ENCODE measurements at places on chromosomes 13 and 19. TPM values are rescaled to one million over a fixed set of nuclear protein-coding genes. Genes with fewer than 3 reads are reported as not detected.
A peak's percentile ranks its signal among the peaks of the same experiment; 100 is the strongest.

C19orf67 gene
- not detected for total RNA-seq

DNA sequence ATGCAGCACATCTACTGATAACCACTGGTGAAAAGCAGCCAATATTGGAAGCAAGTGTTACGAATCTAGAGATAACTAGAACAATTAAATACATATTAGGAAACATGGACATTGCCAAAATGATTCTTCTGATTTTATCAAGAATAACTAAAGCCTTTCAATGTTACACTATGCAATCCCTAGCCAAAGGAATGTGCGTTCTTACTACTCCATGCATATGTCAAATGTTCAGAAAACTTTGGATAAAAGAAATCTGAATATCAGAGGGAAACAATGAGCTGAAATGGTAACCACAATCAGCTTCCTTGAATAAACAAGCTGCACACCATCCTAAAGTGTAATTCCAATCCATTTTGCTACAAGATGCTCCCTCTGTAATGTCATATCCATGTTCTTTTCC is 951 bp upstream of the POSTN start:
- H3K27ac ChIP-seq: no peak overlapping the region
- H3K27me3 ChIP-seq: peaks cover 3% of the 10 kb centered on the region
- peak overlapping the region; percentile 57 for H3K4me3 ChIP-seq
- H3K36me3 ChIP-seq: peaks cover 4% of the 10 kb centered on the region

GRCh38 chr19:19113040-19113626 is 25.1 kb downstream of the TMEM161A start:
- H3K27ac ChIP-seq: peak overlapping the region; percentile 63
- H3K27me3 ChIP-seq: peaks cover 11% of the 10 kb centered on the region
- no peak for DNase-seq
- H3K4me1 ChIP-seq: peaks cover 14% of the 10 kb centered on the region
- H3K36me3 ChIP-seq: no peaks in the 10 kb centered on the region
- no peak overlapping the region for H3K4me3 ChIP-seq

DNA sequence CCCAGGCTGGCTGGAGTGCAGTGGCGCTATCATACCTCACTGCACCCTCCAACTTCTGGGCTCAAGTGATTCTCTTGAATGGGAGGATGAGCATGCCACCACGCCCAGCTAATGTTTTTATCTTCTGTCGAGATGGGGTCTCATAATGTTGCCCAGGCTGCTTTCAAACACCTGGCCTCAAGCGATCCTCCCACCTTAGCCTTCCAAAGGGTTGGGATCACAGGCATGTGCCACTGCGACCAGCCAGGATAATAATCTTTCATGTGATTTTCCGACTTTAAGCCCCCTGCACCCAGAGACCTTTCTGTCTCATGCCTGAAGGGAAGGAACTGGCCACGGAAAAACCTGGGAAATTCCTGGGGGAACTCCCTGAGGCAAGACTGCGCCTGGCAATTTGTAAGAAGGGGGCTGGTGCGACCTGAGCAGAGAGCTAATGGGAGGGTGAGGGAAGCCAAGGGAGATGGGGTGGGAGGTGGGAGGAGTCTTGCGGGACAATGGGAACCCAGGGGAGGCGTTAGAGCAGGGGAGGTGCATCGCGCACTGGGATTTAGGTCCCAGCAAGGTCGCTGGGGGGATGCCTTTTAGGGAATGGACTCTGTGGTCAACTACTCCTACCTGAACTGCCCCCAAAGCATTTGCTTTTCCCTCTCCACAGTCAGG is 1.2 kb upstream of the CCDC124 start:
- DNase-seq: no peak
- H3K4me3 ChIP-seq: peak overlapping the region; percentile 97
- no peaks in the 10 kb centered on the region for H3K36me3 ChIP-seq
- H3K27ac ChIP-seq: peak overlapping the region; percentile 74
- peaks cover 11% of the 10 kb centered on the region for H3K4me1 ChIP-seq

GPR12 gene
- total RNA-seq: 0.14 TPM

LGALS14 gene
- total RNA-seq: 0.48 TPM

DNA sequence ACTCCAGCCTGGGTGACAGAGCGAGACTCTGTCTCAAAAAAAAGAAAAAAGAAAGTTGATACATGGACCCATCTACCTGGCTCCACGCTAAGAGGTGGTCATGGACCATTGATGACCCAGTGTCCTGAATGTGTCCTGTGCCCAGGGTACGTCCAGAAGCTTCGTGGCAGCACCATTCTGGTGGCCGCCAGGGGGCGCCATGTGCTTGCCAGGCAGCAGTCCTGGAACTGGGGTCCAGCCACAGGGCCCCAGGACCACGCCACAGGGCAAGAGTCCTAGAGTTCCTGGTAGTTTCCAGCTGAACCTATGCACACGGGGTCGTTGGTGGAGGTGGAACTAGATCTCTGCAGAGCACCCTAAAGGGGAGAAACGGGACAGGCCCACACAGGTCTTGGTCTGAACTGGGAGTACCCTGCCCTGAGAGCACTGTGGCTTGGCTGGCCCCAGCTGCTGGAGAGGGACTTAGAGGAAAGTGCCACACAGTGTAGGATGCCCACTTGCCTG is 19.9 kb upstream of the FBXO27 start:
- H3K4me1 ChIP-seq: no peaks in the 10 kb centered on the region
- H3K36me3 ChIP-seq: no peaks in the 10 kb centered on the region
- no peak overlapping the region for H3K27ac ChIP-seq
- no peaks in the 10 kb centered on the region for H3K27me3 ChIP-seq
- H3K4me3 ChIP-seq: no peak overlapping the region
- peak; percentile 72 for DNase-seq

FAM124A gene
- 0.76 TPM for total RNA-seq

PRKD2 gene
- 70.8 TPM for total RNA-seq

DNA sequence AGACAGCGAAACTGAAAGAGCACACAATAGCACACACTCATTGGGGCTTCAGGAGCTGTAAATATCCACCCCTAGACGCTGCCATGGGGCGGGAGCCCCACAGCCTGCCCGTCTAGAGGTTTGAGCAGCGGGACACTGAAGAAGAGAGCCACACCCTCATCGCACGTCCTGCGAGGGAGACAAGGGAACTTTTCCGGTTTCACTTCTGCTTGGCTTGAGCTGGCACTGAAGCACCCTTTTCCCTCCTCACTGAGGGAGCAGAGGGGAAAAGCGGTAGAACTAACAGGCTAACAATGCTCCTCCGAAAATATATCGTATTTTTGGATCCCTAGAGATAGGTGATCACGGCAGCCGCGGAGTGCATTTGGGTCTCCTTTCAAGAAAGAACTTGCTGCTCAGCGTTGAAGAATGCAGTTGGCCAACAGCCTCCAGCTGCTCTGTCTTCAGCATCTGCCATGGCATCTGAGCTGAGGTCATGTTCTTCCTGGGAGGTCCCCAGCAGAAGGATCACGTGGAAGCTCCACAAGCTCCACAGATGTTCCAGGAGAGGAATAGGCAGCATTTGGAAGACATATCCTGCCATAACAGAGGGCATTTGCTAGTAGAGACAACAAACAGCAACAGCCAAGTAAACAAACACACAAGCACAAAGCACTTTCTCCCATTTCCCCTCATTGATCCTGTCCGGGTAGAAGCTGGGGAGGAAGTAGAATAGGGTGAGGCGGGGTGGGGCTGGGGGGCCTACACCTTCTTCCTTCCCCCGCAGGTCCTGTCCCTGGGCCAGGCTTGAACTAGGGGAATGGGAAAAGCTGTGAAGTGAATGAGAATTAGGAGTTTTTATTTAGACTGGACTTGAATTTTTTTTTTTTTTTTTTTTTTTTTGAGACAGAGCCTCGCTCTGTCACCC is 44.8 kb upstream of the ALOX5AP start:
- H3K27me3 ChIP-seq: no peaks in the 10 kb centered on the region
- no peak overlapping the region for H3K27ac ChIP-seq
- no peaks in the 10 kb centered on the region for H3K36me3 ChIP-seq
- peaks cover 16% of the 10 kb centered on the region for H3K4me1 ChIP-seq
- DNase-seq: no peak
- H3K4me3 ChIP-seq: no peak overlapping the region

SELENOV gene
- 1.1 TPM for total RNA-seq

POU2F2 gene
- total RNA-seq: 1.7 TPM

DNA sequence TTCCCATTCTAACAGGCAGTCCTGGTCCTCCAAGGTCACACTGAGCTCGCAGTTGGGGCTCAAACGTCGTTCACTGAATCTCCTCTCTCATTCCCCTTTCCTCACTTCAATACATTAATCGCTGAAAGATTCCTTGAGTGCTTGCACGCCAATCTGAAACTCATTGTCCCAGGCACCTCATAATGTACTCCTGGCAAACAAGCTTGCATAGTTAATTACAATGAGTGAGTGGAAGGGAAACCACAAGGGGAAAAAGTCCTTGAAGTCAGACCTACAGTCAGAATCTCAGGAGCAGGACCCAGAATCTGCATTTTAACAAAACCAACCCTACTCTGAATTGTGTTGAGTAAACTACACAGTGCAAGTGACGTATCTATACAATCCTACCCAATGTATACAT is 86.9 kb downstream of the CRYL1 start:
- peaks cover 14% of the 10 kb centered on the region for H3K4me1 ChIP-seq
- H3K27ac ChIP-seq: no peak overlapping the region
- no peak for DNase-seq
- H3K27me3 ChIP-seq: no peaks in the 10 kb centered on the region
- peaks cover 5% of the 10 kb centered on the region for H3K36me3 ChIP-seq

GRCh38 chr13:99312493-99312883 is 5.3 kb upstream of the GPR183 start:
- peaks cover 34% of the 10 kb centered on the region for H3K36me3 ChIP-seq
- no peak overlapping the region for H3K4me3 ChIP-seq
- peaks cover 17% of the 10 kb centered on the region for H3K4me1 ChIP-seq
- H3K27ac ChIP-seq: no peak overlapping the region
- H3K27me3 ChIP-seq: no peaks in the 10 kb centered on the region
- no peak for DNase-seq

NXNL1 gene
- not detected for total RNA-seq

C19orf12 gene
- total RNA-seq: 18.0 TPM

- peak overlapping the region; percentile 41 for H3K27ac ChIP-seq
- H3K36me3 ChIP-seq: no peaks in the 10 kb centered on the region
- H3K27me3 ChIP-seq: no peaks in the 10 kb centered on the region
- peak; percentile 86 for DNase-seq
- H3K4me3 ChIP-seq: peak overlapping the region; percentile 83
Measured at GRCh38 chr19:1104311-1105007, 665 bp downstream of the GPX4 start.

DNA sequence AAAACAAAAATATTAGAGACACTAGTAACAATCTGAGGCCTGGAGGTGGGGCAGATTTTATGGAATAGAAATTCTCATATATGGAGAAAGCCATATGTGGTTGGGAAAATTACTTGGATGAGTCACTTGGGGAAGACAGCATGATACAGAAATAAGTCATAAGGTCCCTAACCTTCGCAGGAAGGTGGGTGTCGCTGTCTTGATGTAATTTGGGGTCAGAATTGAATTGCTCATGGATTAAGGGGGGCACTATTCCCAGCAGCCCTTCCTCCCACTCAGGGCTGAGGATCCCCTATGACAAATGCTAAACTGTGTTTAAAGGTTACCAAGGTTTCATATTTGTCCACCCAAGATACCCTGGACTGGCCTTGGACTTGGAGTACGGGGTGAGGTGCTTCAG is 5.0 kb downstream of the RDH8 start:
- no peaks in the 10 kb centered on the region for H3K4me1 ChIP-seq
- H3K36me3 ChIP-seq: no peaks in the 10 kb centered on the region
- no peak overlapping the region for H3K27ac ChIP-seq
- no peak overlapping the region for H3K4me3 ChIP-seq

- H3K27ac ChIP-seq: no peak overlapping the region
- H3K4me1 ChIP-seq: peaks cover 19% of the 10 kb centered on the region
- no peak overlapping the region for H3K4me3 ChIP-seq
- DNase-seq: no peak
- H3K27me3 ChIP-seq: no peaks in the 10 kb centered on the region
- no peaks in the 10 kb centered on the region for H3K36me3 ChIP-seq
Measured at GRCh38 chr13:49097374-49097773, 121.7 kb downstream of the FNDC3A start.

DNA sequence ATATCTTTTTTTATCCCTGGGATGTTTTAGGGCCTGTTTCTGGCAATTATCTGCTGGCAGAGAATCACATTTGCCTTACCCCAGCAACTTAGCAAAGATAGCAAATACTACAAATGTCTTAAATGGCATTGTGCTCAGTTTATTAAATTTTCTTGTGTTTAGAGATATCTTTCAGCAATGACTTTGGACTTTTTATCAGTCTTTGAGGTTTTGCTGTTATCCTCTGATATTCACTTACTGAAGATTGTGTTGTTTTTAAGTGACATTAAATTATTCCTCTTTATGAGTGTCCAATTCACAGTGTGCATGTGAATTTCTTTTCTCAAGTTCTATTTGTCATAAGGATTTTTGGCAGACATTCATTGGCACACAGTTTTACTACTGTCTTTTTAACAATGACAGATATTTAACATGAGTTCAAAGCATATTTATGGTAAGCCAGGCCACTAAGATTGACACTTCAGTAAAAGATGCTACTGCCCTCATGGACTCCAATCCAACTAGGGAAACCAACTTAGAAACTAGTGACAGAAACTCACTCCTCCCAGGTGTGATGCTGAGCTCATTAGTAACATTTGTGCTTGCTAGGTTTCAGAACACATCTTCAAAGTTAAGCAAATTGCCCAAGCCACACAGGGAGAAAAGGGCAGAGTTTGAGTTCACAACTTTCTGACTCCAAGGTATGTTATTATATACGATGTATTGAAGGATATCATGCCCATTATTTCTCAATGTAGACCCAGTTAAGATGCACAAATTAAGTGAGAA is 481.9 kb downstream of the GPC6 start:
- H3K27ac ChIP-seq: no peak overlapping the region
- peaks cover 13% of the 10 kb centered on the region for H3K36me3 ChIP-seq
- no peaks in the 10 kb centered on the region for H3K27me3 ChIP-seq

KLK12 gene
- 1.6 TPM for total RNA-seq

GRCh38 chr13:49561062-49561410 is 24.3 kb downstream of the RCBTB1 start:
- DNase-seq: no peak
- peak overlapping the region; percentile 45 for H3K27ac ChIP-seq
- H3K27me3 ChIP-seq: peaks cover 2% of the 10 kb centered on the region
- H3K4me1 ChIP-seq: peaks cover 5% of the 10 kb centered on the region
- peaks cover 27% of the 10 kb centered on the region for H3K36me3 ChIP-seq

DNA sequence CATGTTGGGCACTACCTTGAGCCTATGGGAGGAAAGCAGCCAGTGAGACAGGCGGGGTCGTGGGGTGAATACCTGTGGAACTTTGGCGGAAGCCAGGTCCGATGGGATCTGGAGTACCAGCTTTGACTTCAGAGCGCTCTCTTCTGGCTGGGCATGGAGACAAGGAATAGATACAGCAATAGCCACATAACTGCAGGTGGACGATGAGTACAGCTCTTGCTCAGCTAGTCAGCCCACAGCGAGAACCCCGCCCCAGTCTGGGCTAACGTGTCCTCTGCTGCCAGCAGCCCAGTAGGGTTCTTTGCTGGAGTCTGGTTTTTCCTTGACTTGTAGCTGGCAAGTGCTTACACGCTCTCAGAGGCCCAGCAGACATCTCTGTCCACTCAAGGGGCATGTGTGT is 83.4 kb downstream of the SIPA1L3 start:
- H3K36me3 ChIP-seq: no peaks in the 10 kb centered on the region
- H3K4me1 ChIP-seq: peaks cover 23% of the 10 kb centered on the region
- no peaks in the 10 kb centered on the region for H3K27me3 ChIP-seq

SLC27A5 gene
- 9.3 TPM for total RNA-seq

- no peak overlapping the region for H3K4me3 ChIP-seq
- no peaks in the 10 kb centered on the region for H3K36me3 ChIP-seq
- peaks cover 10% of the 10 kb centered on the region for H3K27me3 ChIP-seq
Measured at GRCh38 chr19:31214086-31214485, 135.2 kb downstream of the TSHZ3 start.

ITGBL1 gene
- total RNA-seq: 0.14 TPM

SOX21 gene
- total RNA-seq: 11.4 TPM

PDX1 gene
- 7.1 TPM for total RNA-seq

- DNase-seq: no peak
- H3K27ac ChIP-seq: no peak overlapping the region
- no peaks in the 10 kb centered on the region for H3K27me3 ChIP-seq
- peaks cover 4% of the 10 kb centered on the region for H3K4me1 ChIP-seq
- no peak overlapping the region for H3K4me3 ChIP-seq
Measured at GRCh38 chr13:51760592-51760991, 43.4 kb downstream of the DHRS12 start.

Data from type B pancreatic cell (in vitro differentiated cells).